Naive thymus-derived CD8-positive, alpha-beta T cell (primary cell): ENCODE measurements at places on chromosomes 16 and 17.

- DNase-seq = no peak
Measured at GRCh38 chr16:87648236-87648635, 45.9 kb downstream of the JPH3 start.

DNA sequence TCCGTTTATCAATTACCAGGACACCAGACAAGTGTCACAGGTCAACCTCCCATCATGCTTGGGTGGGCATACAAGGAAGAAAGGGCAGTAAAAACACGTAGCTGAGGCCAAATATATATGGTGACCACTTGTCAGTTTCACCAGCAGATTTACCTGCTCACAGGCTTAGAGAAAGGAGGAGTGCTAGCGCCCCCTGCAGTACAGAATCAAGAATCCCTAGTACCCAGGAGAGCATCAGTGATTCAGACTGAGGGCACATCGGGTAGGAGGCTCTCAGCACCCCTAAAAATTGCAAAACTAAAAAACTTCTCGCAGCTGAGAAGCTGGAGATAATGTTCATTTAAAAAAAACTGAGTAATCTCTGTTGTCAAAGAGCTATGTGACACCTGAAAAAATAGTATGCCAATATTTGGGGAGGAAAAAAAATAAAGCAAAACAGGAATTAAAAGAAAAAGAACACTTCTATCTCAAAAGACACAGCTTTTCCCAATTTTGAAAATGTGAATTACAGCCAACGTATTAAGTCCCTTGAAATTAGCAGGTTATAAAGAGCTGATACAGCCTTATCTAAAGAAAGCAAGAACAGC, 21.2 kb upstream of the MON1B start:
- DNase-seq = no peak

- no peak for DNase-seq
Measured at GRCh38 chr17:74156878-74157277, 46.6 kb upstream of the RPL38 start.

- DNase-seq = peak; percentile 78
Measured at GRCh38 chr16:67546761-67547422, 15.4 kb upstream of the CTCF start.

GRCh38 chr17:80526116-80526910, 18.3 kb upstream of the RPTOR start:
- DNase-seq = no peak

- DNase-seq = no peak
Measured at GRCh38 chr17:67400193-67400592, 23.1 kb downstream of the PITPNC1 start.

- DNase-seq = no peak
Measured at GRCh38 chr16:4140652-4141051, 24.4 kb upstream of the ADCY9 start.

GRCh38 chr17:77319211-77320043, 178.7 kb downstream of the SEC14L1 start:
- DNase-seq = peak; percentile 31
